ENCODE measurements at places on chromosomes 5 and 9.

DNA sequence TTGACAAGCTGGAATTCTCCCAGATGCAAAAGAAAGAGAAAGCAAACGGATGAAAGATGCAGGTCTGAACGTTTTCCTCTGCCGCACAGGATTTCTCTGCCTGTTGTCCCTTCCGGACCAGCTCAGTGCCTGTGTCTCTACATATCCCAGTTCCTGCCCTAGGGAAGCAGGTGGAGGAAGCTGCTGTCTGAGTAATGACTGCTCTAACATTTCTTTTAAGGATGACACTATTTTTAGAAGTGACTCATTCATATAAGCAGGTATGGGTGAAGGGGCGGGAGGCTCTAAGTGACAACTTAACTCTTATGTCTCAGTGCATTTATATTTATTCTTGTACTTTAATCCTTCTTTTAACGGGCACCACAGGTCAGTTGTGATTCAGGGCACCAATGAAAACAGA is 128.8 kb downstream of the SLC24A2 start:
- DNase-seq: peak; percentile 8

- peak; percentile 27 for DNase-seq
These were observed 102.2 kb downstream of the YTHDC2 start for GRCh38 chr5:113615708-113616107.

- DNase-seq: no peak
These were observed 57.4 kb downstream of the CDK5RAP2 start for GRCh38 chr9:120522558-120522957.

DNA sequence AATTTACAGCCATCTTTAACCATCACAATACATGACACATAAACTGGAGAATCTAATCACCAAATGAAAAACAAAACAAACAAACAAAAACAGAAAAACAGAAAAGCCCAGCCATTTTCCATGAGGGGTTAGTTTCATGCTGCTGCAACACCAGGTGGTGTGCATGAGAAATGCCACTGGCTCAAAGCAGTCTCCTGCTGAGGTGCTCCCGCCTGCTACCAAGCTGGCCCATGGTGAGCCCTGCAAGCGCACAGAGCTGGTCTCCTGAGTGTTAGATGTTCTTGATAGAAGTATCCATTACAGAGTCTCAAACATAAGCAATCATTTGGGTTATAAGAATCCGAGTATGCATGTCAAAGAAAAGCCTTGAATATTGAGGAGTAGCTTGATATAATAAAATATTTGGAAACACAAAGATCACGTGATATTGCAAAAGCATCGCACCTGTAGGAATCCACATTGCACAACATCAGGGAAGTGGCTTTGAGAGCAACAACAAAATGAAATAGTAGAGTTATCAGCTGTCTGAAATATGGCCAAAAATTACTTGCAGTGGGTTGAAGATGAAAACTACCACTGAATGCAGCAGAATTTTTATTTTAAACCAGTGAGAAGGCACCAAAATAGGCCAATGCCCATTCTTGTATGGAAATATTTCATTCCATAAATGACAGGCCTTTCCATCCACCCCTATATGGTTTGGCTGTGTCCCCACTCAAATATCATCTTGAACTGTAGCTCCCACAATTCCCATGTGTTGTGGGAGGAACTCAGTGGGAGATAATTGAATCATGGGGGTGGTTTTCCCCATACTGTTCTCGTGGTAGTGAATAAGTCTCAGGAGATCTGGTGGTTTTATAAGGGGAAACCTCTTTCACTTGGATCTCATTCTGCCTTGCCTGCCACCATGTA is 194.8 kb downstream of the SYK start:
- DNase-seq: no peak

DNA sequence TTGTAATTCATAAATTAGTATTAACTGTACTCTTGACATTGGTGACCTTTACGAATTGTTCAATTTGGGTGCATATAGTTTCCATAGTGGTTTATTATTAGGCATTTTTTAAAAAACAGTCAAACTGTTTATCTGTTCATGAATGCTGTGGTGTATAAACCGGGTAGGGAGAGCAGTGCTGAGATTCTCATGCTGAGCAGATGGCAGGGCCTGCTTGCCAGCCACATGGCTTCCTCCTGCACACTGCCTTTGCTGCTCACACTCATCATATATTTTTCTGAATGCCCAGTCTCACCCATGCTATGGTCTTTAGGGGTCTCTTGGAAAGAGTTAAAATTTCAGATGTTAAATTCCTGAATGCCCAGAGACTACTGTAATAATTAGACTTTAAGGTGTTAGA is 40.8 kb downstream of the NNT start:
- no peak for DNase-seq

DNA sequence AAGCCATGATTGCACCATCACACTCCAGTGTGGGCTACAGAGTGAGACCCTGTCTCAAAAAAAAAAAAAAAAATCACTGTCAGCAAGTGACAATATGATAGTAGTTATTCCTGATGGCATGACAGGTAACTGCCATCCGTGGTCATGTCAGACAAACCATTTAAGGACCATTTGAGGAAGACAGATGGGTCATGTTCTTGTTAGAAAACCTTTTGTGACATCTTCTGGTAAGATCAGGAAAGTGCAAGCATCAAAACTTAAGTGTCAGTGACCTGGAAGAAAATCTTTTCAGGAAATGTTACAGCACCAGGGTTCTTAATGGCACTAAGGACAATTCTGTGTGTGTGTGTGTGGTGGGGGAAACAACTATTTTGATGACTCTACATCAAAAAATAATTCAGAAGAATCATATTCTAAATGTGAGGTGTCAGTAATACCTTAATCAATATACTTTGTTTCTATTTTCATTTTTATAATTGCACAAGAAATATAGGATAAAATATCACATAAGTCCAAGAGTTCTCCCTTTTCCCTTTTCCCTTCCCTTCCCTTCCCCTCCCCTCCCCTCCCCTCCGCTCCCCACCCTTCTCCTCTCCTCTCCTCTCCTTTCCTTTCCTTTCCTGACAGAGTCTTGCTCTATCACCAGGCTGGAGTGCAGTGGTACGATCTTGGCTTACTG is 17.8 kb downstream of the SLC38A9 start:
- peak; percentile 34 for DNase-seq

DNA sequence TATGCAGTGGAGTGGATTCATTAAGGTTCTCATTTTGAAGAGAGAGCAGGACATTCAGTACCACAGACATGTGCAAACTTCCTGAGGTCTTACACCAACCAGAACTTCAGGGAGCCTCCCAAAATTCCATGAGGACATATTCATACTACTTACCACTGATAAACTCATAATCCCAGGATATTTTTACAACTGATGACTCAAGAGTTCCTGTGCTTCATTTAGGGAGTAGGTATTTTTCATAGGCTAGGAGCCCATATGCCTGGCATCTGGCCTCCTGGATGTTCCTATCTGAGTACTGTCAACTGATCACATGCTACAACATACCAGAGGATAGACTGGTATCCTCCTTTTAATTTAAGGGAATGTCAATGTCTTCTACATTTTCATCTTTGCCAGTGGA is 578.0 kb downstream of the EFNA5 start:
- no peak for DNase-seq

DNA sequence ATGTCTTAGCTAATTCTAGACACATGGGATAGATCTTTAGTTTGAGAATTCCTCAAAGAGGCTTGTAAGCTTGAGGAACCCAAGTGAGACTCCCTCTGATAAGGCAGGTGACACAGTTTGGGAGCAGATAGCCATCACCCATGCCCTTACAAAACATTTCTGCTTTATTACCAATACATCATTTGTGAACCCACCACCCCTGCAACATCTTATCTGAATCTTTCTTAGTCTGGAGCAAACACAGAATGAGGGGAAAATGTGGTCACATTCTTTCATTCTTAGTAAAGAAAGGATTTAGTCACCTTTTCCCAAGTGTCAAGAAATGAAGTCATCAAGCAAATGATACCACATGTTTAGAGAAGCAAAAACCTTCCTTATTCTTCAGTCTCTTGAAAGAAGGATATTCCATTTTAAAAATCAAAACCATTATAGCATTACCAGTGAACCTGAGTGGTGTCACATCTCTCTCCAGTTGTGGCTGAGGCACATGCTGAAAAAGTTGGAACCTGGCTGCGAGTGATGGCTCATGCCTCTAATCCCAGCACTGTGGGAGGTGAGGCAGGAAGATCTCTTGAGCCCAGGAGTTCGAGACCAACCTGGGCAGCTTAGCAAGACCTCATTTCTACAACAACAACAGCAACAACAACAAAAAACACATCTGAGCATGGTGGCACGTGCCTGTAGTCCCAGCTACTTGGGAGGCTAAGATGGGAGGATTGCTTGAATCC is 65.9 kb downstream of the PRKACG start:
- DNase-seq: no peak

GRCh38 chr9:90665072-90665471 is 22.4 kb upstream of the DIRAS2 start:
- DNase-seq: no peak

GRCh38 chr5:83401775-83402174 is 69.8 kb upstream of the VCAN start:
- DNase-seq: no peak

GRCh38 chr5:176870110-176870591 is 29.0 kb downstream of the HK3 start:
- peak; percentile 57 for DNase-seq

DNA sequence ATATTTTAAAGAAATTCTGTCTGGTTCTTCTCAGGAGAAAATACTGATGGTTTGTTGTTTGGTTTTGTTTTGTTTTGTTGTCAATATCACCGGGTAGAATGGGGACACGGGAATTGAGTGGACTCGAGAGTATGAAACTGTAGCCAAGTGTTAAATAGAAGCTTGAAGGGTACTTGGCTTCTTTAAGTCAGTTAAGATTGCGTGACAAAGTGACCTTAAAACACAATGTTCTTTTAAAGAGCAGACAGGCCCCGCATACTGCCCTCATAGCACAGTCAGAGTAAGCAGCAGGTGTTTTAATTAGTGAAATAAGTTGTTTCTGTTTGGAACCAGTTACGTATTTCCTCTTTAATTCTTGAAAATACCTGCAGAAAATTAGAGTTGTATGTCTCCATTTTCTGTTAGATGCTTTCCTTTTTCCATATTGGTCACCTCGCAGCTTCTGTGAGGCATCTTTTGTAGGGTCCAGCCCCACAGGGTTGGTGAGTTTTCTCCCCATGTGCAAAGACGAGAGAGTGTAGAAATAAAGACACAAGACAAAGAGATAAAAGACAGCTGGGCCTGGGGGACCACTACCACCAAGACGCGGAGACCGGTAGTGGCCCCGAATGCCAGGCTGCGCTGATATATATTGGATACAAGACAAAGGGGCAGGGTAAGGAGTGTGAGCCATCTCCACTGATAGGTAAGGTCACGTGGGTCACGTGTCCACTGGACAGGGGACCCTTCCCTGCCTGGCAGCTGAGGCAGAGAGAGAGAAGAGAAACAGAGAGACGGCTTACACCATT is 9.6 kb downstream of the TRIP13 start:
- DNase-seq: no peak

DNA sequence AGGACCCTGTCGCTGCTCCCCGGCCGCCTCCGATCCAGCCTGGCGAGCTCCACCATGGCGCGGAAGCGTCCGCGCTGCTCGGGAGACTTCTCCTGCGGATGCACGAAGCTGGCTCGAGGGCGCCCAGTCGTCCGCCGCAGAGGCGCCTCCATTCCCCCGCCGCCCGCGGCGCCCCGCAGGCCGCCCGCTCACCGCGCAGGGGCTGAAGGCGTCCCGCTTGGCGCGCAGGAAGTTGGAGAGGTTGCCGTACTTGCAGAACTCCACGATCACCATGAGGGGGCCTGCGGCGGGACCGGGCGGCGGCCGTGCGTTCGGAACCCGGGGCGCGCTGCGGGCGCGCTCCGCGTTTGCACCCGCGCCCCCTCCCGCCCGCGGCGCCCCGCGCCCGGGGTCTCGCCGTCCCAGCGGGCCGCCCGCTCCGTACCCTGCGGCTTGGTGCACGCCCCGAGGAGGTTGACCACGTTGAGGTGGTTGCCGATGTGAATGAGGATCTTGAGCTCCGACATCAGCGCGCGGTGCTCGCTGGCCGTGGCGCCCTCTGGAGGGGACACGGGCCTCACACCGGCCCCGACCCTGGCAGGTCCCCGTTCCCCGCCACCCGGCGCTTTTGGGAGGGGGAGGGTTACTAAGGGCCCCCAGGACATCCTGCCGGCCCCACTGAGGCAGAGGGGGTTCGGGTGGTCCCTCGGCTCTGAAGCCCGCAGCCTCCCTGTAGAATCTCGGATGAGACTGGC is 27.7 kb upstream of the SCGB3A1 start:
- peak; percentile 71 for DNase-seq

DNA sequence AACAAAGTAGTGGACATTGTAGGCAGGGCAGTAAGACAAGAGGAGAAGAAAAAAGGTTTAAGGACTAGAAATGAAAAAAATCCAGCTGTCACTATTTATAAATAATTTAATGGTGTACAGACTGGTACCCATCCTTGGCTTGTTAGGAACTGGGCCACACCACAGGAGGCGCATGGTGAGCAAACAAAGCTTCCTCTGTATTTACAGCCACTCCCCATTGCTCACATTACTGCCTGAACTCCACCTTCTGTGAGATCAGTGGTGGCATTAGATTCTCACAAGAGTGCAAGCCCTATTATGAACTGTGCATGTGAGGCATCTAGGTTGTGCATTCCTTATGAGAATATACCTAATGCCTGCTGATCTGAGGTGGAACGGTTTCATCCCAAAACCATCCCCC is 62.6 kb upstream of the DMAC1 start:
- no peak for DNase-seq

DNA sequence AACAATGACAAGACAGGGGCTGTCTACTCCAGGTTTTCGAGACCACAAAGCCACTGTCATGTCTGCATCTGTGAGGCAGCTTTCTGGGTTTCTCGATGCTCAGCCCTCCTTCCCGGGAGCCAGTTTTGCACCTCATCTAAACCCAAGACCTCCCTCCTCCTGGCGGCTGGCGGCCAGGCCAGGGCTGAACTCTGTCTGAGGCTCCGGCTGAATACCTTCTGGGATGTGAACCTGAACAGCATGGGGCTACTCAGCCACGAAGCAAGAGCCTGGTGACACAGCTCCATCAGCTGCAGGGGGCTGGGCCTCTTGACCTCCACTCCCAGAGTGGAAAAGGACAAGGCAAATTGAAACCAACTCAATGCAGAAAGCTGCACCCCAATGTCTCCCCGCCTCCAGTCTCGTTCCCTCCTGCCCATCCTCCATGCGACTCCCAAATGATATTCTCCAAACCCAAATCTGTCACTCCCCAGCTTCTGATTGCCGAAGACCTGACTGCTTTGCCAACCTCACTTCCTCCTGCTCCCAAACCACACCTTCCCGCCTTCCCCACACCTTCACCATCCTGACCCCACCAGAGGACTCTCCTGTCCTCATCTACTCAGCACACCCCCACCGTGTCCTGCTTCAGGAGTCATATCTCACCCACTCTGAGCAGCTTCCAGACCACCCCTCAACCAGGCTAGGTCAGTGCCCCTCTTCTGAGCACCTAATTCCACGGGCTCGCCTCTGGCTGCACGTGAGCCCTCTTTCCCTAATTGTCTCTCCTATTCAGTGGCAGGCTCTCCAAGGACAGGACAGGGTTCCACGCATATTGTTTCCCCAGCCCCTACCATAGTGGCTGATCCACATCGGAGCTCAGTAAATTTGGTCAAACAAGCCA is 4.5 kb downstream of the ANKS6 start:
- DNase-seq: peak; percentile 22
